HAP-1 (cell line): ENCODE measurements at places on chromosomes 6 and 20.
A peak's percentile ranks its signal among the peaks of the same experiment; 100 is the strongest.

- DNase-seq: no peak
These were observed 32.9 kb downstream of the PKIG start for GRCh38 chr20:44615169-44615791.

- no peak for DNase-seq
These were observed 57.6 kb downstream of the GOPC start for GRCh38 chr6:117544716-117545115.

GRCh38 chr20:37390891-37391525 lies 45.1 kb downstream of the SRC start:
- DNase-seq: peak; percentile 7

GRCh38 chr6:166664135-166664534 lies 37.1 kb upstream of the RPS6KA2 start:
- no peak for DNase-seq

DNA sequence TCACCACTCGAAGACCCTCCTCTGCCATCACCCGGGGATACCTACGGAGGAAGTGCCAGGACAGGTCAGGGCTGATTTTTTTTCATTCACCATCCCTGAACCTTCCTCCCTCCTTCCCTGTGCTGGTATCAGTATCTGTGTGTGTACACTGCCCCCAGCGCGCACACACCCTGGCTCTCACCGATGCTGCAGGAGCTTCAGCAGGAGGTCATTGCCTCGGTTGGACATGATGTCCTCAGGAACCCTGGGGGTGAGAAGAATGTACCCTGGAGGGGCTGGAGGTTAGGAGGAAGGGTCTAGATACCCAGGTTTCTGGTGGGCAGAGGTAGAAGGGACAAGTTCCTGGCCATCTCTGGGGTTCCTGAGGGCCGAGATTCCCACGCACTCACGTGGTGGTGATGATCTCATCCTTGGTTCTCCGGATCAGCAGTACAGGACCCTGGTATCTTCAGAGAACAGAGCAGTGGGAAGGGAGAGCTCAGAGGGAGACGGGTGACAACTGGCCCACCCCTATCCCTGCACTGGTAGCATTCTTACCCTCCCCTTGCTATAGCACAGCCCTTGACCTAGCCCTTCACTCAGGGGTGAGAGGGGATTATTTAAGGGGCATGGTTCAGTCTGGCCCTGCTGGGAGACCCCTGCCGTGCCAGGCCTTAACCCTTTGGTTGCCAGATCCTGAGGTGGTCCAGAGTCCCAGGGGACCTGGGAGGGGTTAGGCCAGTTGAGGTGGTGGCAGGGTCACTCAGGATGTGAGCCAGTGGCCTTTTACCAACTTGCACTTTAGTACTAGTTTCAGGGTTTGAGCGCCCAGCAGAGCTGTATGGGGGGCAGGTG lies 7.2 kb upstream of the LY6G5C start:
- DNase-seq: no peak

DNA sequence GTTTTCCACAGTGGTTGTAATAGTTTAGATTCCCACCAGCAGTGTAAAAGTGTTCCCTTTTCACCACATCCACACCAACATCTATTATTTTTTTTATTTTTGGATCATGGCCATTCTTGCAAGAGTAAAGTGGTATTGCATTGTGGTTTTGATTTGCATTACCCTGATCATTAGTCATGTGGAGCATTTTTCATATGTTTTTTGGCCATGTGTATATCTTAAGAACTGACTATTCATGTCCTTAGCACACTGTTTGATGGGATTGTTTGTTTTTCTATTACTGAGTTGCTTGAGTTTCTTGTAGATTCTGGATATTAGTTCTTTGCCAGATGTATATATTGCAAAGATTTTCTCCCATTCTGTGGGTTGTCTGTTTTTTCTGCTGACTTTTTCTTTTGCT lies 820.1 kb downstream of the TENT5A start:
- DNase-seq: no peak

DNA sequence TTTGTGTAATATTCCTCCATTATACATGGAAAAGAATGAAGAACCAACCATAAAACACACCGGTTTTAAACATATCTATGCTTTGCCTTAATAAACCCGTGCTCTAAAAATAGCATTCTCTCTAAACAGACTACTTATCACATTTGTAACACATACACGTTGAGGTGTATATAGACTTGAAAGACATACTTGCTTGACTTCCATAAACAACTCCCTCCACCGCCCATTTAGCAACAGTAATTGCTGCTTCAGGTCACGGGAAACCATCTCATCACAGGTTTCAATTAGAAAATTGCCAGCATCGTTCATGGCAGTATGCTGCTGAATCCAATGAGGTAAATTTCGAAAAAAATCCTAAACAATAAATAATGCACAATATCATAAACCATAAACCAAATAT lies 174.0 kb downstream of the SYNE1 start:
- DNase-seq: no peak

GRCh38 chr6:52284131-52284459 lies 447 bp downstream of the MCM3 start:
- DNase-seq: peak; percentile 52

- no peak for DNase-seq
These were observed 10.5 kb downstream of the SAYSD1 start for GRCh38 chr6:39104528-39104927.

GRCh38 chr20:5835871-5836270 lies 85.7 kb downstream of the SHLD1 start:
- no peak for DNase-seq

DNA sequence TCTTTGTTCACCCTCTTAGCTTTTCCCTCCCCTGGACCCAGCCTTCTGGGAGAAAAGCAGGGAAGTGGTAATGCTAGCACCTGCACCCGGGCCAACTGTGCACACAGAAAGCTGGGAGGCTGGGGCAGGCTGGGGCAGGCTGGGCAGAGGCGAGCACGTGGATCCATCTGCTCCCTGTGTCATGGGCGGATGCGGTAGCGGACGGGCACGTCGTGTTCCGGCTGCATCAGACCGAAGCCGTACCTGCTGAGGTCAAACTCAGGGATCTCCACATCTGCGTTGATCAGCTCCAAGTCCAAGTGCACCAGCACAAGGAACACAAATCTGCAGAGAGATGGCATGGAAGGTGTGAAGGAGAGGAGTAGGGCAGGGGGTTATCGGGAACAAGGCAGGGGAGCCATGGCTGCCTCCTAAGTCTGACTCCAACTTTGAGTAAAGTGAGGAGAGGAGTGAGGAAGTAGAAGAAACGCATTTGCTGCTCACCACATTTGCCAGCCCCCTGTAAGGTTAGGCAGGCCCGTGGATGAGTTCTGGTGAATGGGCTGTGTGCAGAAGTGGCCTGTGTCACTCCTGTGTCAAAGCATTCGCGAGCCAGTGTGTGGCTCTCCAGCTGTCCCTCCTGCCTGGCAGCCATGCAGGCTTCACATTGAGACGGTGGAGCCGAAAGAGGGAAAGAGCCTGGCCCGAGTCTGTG lies 25.4 kb upstream of the KCNB1 start:
- DNase-seq: no peak

DNA sequence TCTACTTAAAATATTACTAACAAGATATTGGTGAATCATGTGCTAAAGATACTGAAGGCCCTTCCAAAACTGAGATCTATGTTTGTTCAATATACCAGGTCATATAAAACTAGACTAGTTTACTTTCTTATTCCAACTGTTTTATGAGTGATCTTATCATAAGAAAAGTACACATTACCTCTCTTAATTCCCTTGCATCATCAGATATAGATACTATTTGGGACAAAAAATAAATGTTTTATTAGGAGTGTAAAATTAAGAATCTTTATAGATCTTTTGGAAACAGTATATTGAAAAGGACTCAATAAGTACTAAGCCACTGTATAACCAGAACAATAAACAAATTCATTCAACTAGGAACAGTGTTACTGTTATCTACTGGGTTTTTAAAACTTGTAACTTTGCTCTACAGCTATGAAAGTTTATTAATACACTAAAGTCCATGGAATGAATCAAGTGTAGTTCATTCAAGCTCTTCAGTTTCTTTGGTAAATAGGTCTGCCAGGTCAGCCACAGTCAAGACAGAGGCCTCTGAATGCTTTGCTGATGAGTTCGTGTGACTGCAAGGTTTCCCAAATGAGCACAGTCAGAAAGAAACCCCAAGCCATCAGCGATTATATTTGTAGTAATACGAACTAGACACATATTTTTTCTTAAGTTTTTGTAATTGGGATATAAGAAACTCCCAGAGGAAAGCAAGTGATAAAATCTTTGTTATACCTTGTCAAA lies 71.8 kb upstream of the FBXO30 start:
- DNase-seq: no peak

DNA sequence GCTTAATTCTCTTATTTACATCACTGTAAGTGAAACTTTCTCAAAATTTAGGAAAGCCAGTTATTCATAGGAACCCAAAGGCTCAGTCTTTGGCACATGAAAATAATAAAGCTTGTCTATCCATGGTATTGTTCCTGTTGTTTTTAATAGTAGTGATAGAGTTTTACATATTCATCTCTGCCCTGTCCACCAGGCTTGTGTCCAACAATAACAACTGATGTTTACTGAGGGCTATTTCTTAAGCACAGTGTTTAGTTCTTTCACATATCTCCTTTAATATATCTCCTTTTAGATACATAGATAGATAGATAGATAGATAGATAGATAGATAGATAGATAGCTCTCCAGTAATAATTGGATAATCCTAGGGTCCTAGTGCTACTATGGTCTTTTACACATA lies 34.2 kb downstream of the FOXQ1 start:
- no peak for DNase-seq

DNA sequence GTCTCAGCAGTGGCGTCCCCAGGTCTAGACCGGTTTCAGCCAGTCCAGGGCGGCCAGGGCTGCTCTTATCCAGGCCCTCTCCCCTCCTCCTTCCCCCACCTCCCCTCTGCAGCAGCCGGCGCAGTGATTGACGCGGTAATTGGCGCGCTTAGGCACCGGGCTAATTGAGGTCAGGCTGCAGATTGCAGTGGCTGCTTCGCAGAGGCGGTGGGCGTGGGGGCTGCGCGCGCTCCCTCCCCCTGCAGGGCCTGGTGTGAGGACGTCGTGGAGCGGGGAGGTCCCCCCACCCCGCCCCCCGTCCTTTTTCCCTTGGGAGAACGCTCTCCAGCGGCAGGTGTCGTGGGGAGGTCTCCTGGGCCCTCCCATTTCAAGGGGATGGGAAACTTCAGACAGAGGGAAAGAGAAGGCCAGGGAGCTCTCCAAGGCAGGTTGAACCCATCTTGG lies 70.4 kb upstream of the BLCAP start:
- DNase-seq: peak; percentile 44

DNA sequence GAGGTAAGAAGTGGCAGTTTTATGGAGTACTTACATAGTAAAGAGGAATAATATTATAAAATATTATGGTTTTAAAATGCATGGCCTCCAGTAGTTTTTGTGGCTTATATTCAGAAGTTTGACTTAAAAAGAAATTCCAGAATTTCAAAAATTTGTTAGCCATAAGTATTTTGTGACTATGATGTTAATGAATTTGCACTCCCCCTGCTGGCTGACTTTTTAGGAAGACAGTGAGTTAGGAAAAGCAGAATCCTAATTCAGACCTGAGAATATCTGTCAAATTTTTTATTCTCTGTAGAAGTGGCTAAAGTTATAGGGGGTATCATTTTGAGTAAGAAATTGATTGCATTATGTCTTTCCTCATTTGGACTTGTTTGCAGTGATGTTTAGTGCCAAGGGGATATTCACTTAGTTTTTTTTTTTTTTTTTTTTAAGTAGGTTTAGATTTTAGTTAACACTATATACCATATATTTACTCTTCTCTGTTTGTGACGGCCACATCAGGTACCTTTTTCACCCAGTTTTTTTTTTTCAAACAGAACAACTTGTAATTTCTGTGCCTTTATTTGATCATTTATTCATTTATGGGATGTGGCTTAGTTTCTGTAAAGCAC lies 40.8 kb downstream of the ZFAND3 start:
- peak; percentile 60 for DNase-seq

DNA sequence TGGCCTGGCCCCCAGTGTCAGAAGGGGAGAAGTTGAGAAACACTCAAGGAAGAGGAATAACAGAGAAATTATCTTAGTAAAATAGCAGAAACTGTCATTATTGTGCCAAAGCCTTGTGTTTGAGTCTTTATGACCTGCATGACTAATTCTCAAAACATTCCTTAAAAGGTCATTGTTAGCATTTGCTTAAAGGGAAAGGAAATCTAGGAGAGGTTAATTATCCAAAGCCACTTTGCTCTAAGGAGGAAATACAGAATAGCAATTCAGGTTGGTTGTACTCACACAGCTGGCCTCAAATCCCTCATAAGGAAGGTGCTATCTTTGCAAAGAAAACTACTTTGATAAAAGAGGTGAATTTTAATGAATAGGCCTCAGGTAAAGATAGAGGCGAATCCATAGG lies 516.7 kb downstream of the CBLN4 start:
- DNase-seq: no peak
